ENCODE measurements at places on chromosomes 2 and 18.

DNA sequence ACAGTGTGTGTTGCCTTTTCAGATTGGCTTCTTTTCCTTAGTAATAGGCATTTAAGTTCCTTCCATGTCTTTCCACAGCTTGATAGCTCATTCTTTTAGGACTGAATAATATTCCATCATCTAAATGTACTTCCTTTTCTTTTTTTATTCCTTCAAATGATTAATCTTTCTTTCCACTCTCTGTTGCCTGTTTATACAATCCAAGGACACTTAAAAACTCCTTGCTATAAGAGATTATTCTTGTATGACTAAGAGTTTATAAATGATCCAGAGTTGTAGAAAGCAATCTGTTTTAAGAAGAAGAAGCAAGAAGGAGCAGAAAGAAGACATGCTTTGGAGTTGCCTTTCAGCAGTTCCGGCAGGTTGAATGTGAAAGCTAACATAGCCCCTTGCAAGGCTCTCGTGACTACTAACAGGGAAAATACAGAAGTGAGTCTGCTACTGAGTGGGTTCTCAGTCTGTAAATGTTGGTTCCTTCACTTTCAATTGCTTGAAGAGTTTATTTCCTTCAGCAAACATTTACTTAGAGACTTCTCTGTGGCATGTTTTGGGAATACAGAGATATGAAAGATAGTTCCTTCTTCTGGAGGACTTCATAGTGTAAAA, 123.0 kb downstream of the PMAIP1 start:
- no peak for DNase-seq

DNA sequence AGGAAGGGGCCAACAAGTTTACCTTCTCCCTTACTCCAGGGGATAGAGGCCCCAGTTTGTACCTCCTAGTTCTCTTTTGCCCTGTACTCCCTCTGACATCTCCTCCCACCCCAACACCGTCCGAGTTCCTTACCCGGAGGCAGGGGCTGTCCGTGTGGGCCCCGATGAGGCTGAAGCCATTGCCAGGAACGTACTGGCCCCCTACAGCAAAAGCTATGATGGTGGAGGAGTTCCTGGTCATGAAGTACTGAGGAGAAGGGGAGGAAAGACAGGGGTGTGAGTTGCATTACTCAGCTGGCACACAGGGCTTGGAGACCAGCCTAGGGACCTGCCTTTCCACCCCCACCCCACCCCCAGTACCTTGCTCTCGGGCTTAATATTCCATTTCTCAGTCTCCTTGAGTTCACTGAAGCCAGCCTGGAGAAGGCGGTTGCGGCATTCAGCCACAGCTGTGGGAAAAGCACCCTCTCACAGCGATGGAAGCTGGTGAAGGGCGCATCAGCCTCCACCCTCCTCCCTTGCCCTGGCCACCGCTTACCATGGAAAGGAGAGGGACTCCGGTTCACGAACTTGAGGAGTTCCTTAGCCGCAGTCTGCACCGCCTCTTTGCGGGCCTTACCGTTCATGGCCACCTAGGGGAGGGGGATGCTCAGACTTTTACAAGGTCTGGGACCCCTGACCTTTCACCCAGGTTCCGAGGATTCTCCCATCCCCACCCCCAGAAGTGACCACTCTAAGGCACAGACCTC, 1.0 kb downstream of the DNPEP start:
- DNase-seq = no peak

DNA sequence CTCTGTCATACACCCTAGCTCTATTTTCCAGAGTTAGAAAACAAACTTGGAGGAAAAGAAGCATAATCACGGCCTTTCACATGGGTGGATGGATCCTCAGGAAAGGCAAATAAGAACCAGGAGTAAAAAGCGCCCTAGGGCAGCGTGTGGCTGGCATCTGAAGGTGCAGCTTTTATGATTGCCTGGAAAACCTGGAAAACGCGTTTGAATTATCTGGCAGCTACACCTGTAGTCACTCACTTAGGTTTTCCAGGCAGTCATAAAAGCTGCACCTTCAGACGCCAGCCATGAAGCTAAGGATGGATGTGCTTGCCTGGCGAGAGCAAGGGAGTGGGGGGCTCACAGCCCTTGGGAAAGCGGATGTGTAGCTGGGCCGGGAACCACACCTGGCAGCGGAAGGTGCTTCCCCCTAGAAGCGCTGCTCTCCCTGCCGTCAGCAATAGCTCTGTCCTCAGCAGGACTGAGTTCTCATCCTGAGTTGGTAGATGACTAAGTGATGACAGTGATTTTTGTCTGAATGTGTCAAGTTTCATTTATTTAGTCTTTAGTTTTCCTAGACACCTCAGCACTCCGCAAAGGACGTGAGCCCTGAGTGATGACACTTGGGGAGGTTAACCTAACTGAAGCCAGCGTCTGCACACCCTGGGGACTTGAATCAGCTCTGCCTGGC, 82.0 kb downstream of the DCDC2C start:
- peak; percentile 11 for DNase-seq

GRCh38 chr2:152730591-152731333, 12.3 kb downstream of the ARL6IP6 start:
- DNase-seq = no peak

- DNase-seq = no peak
These were observed 75.5 kb downstream of the SNTG2 start for GRCh38 chr2:1026141-1026540.

DNA sequence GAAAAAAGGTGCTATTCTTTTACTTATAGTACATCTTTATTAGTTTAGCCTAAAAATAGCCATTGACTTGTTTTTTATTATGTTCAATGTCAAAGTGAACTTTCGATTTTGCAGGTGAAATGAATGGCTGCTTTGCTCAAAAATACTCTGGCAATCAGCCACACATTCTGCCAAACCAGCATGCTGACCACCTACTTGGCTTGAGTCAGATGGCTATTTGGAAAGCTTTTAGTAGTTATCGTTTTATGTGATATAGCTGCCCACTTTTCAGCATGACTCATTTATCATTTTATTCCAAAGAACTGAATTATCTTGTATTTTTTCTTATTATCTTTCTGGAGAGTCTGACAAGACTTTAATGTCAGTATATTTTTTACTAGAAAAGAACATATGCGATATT, 1615.8 kb upstream of the TMEFF2 start:
- DNase-seq = no peak

DNA sequence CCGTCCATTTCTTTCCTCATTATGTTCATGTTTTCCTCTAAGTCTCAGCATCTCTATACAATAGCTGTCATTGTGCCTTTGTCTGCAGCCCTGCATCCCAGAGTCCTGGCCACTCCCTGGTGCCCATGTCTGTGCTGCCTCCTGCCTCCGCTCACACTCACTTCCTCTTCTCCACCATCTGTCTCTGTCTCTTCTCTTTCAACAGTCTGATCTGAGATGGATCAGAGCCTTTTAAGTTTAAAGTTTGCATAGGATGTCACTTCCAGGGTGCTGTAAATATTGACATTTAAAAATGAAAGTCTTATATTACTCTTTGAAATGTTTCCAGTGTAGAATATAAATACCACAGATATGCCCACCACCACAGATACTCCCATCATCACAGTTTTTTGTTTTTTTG, 42.7 kb downstream of the UBE2F start:
- DNase-seq = no peak

GRCh38 chr2:46656640-46657039, 177.3 kb downstream of the TMEM247 start:
- DNase-seq = no peak

DNA sequence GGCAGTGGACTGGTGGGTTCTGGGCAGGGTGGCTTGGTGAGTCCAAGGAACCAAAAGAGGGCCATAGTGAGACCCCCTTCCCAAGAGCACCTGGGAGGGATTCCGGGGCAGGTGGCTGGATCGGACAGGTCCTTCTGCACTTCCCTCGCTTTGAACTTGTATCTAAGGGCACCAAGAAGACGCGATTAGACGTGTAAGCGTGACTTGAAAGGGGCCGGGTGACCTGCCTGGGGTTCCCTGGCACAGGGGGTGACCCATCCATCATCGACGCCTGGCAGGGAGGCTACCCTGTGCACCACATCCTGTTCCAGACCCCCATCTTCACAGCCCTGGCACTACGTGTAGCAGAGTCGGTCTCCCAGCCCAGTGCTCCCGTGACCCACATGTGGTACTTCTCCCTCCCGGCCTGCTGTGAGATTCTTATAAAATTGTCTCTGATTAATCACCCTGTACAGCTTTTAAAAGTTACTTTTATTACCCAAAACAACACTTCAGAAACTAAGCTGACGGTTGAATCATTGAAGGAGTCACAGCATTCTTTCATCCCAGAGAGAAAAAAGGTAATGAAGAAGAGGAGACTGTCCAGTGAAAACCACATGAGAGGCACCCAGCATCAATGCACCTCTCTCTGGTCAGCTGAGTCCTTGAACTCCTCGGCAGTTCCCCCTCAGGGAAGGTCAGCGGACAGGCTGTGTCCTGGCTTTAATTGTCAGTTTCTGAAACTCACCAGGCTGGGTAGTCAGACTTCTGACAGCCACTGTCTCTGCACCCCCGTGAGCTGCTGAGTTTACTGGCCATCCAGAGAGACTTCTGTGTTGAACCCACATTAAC, 13.0 kb downstream of the SH3BP4 start:
- no peak for DNase-seq

DNA sequence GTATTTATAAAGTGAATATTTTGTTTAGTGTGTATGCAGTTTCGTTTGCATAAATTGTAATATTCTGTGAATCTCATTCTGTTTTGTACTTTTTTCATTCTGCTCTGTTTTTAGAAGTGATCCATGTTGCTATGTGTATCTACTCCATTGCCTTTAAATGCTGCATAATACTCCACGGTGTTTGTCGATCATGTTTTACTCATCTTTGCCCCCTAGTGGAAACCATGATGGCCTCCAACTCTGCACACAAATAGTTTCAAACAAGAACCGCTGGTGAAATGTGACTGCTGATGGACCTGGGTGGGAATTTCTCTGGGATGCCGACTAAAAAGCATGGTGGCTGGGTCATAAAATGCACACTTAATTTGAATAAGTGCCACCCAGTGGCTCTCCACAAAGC, 32.0 kb upstream of the SKOR2 start:
- DNase-seq = peak; percentile 43

GRCh38 chr2:114550895-114551793, 108.7 kb downstream of the DPP10 start:
- peak; percentile 54 for DNase-seq

GRCh38 chr2:167890739-167891138, 356.7 kb downstream of the STK39 start:
- no peak for DNase-seq

- no peak for DNase-seq
These were observed 147.7 kb upstream of the PXDN start for GRCh38 chr2:1891971-1892486.

DNA sequence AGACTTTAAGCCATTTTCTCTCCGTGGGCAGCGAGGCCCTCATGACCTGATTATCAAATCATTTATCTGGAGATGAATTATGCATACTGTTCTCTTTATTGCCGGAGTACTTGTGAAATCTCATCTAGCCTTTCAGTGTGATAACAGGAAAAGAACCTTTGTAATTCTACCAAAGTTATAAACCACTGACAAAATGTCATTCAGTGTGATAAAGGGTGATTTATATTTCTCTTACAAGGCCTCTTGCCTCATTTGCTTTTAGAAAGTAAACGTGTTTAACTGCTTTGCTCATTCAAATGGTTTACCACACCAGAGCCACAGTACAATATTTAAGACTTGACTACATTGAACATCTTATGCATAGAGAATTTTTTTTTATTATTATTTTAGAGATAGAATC, 13.8 kb downstream of the MTCL1 start:
- DNase-seq = no peak

- no peak for DNase-seq
These were observed 46.5 kb upstream of the MMADHC start for GRCh38 chr2:149634103-149634502.

- peak; percentile 78 for DNase-seq
These were observed 21.4 kb downstream of the HJURP start for GRCh38 chr2:233832869-233833311.

- no peak for DNase-seq
These were observed 184.6 kb downstream of the CYP26B1 start for GRCh38 chr2:71962911-71963694.

DNA sequence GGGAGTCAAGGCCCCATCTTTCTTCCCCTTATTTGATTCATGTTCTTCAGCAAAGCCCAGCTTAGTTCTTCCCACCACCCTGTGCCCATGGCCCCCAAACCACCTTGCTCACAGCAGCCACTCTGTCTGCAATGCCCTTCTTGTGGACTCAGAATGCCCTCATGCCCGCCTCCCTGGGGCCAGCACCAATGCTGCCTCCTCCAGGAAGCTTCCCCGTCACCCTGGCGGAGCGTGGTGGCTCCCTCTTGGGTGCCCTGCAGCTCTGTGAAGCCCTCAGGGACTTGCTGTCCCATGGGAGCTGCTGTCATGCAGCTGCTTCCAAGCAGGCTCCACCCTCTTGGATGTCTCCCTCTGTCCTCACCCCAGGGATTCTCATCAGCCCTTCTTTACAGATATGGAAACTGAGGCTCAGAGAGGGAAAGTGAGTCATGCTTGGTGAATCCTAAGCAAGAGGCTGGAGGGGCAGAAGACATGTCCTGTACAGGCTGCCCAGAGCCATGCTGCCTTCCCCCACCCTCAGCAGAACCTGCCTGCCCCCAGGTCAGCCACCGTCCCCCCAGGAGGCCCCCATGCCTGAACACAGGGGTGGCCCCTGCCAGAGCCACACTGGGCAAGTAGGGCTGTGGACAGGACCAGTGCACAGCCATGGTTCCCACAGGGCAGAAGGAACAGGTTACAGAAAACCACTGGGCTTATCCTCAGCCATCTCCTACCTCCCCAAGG, 11.8 kb upstream of the DUSP2 start:
- no peak for DNase-seq

DNA sequence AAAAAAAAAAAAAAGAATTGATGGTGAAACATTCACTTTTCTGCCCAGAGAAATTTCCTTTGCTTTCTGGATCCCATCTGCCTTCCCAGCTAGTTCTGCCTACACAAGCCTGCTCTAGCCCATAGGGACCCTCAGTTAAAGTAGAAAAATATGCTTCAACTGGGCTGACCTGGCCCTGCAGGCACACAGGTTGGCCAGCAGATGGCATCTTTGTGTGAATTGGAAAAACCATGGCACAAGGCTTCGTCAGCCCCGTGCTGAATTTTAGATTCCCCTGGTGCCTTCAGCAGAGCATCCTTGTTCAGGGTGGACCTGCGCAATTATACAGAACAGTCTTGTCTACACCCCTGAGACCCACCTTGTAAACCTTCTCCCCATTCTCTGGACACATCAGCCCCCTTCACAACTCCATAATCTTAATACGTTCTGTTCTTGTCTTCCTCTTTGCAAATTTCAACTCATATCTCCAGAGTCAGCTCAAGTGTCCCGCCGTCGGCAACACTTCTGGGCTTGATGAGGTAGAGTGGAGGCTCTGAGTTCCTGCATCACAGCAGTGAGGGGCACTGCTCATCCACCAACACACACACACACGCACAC, 114.5 kb downstream of the INSIG2 start:
- DNase-seq = peak; percentile 32

All from NCI-H460 (cell line).